AG08395 (cell line): ENCODE measurements at places on chromosomes 2 and 18.

DNA sequence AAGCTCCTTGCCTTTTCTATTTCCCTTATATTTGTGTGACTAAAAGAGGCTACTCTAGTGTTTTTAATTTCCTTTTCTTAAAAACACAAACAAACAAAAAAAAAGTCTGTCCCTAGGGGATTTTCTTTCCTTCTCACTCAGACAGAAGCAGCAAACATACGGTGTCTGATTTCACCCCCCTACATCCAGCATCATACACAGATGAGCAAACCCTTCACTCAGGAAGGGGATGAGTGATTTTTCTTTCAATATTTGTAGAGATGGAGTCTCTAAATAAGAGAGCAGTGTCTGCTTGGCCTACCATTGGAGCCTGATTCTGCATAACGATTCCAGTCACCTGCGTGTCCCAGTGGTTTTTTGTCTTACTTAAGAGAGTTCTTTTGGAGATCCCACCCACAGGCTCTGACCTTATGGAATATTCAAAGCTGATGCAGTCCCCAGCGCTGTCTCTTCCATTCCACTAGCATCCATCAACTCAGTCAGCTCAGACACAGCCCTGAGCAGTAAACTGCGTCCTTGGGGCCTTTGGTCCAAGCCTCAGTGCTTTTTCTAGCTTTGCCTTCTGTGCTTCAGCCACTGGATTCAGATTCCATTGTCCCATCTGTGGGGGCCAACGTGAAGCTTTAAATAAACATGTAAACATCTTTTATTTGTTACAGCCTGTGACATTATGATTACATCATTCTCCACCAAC, 52.6 kb upstream of the TPO start:
- no peak for DNase-seq

GRCh38 chr2:158994920-158995676, 26.7 kb downstream of the TANC1 start:
- DNase-seq, result peak; percentile 43

DNA sequence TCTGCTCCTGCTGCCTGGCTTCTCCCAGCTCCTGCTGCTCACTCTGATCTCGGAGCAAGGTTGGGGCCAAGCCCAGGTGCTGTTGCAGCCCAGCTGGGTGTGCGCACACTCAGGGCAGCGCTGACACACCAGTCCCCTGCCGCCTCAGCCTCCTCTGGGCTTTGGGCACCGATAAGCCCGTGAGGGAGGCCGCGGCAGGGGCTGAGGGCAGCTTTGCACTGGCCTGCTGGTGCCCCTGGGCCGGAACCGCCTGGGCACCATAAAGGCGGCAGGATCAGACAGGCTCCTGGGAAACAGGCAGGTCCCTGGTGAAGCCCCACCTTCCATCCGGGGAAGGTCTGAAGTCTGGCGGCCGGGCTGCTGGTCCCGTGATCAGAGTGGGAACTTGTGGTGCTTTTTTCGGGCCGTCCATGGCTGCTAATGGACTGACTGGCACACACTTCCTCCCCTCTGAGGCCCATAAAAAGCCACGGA, 14.1 kb upstream of the EML6 start:
- no peak for DNase-seq

- no peak for DNase-seq
Observed at GRCh38 chr2:204947405-204947804, 402.1 kb downstream of the PARD3B start.

DNA sequence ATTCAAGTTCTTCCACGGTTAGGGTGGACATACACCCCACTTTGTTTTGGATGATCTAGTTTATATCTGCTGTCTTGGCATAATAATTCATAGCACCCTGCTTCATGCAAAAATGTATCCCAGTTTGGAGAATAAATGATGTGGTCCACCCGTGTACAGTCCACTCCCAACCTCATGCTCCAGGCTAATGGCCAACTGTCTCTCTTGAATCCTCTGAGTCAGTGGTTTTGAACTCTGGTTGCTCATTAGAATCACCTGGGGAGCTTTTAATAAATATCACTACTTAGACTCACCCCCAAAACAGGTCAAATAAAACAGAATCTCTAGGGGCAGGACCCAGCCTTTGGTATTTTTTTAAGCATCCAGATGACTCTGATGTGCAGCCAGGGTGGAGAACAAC, 78.5 kb downstream of the SDC1 start:
- no peak for DNase-seq

GRCh38 chr2:198297350-198297749, 493.0 kb downstream of the PLCL1 start:
- DNase-seq, result no peak

DNA sequence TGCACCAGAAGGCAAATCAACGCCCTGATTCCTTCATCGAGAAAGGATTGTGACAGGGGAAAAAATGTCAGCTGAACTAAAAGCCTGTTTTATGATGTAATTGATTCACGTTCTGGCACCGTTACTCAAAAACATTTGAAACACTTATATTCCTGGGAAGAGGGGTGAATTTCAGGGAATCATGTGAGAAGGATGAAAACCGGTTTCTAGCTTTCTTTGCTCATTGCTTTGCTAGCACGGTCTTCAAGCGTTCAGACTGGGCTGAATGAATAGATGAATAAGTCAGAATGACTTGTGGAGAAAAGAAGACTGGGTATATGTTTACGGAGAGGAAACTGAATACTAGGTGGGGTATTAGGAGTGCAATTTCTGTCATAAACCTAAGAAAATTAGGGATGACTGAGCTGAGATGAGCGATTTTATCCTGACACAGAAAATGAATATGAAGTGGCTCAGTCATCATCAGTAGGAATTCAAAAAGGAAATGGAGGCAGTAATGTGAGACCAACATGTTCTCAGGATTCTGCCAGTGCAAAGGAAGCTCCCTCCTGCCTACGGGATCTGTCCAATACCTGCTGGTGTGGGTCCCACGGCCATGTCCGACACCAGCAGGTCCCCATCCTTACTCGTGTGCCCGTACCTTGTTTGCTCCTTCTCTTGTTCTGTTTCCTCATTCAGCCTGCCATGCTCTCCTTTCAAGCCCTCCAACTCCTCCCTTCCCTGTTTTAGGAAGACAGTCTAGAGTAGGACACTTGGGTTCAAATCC, 124.7 kb upstream of the ARL5A start:
- DNase-seq, result no peak

GRCh38 chr18:3839581-3839981, 389.6 kb downstream of the TGIF1 start:
- DNase-seq, result no peak

DNA sequence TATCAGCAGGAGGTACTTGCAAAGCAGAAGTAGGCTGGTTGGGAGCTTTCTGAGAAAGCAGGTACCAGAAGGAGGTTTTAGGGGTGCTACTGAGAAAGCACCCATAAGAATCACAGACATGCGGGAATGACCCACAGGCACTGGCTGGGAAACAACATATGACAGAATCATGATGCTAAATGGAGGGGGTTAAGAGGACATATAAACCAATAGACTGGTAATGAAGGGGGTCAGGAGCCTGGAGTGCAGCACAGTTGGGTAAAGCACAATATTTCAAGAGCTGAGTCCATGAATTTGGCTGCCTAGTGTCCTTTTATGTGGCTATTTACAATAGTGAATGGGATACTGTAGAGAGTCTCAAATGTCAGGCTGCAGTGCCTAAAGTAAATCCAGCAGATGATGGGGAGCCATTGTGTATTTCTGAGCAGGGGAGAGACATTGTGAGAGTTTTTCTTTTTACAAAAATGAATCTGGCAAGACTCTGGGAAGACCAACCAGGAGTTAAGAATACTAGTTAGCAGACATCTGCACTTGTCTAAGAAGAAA, 27.6 kb upstream of the GMCL1 start:
- DNase-seq, result no peak

DNA sequence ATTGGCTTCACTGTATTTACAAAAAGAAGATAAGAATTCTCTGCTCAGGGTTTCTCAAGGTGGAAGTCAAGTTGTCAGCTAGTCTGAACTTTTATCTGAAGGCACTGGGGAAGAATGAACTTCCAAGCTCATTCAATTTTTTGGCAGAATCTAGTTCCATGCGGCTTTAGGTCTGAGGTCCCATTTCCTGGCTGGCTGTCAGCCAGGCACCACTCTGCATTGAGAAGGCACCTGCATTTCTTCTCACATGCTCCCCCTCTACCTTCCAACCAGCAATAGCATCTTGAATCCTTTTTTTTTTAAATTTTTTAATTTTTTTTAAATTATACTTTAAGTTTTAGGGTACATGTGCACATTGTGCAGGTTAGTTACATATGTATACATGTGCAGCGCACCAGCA, 46.2 kb upstream of the RPE start:
- no peak for DNase-seq

GRCh38 chr2:81895620-81896250, 1591.2 kb upstream of the LRRTM1 start:
- DNase-seq, result no peak

DNA sequence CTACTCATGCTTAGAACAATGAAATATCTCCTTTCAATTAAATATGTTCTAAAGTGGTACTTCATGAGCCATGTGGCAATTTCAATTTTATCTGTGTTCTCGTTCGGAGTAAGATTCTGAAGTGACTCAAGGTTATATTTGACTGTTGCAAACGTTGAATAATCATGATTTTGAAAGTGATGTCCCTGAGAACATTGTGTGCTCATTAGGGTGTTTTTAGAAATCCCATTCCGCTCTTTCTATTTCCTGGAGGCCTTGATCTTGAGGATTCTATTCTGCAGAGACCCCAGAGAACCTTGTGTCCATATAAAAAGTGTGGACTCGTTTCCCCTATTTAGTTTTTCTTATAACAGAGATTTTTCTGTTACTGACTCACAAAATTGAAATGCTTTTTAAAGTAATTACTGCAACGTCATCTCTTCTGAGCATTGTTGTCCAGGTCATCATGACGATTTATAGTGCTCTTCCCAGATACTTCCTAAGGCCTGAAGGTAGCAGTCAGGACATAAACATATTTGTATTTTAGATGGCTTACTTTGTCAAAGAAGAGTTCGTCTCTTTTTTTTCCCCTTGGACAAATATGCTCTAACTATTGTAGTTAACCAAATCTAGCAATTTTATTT, 27.2 kb downstream of the IL1R2 start:
- no peak for DNase-seq

DNA sequence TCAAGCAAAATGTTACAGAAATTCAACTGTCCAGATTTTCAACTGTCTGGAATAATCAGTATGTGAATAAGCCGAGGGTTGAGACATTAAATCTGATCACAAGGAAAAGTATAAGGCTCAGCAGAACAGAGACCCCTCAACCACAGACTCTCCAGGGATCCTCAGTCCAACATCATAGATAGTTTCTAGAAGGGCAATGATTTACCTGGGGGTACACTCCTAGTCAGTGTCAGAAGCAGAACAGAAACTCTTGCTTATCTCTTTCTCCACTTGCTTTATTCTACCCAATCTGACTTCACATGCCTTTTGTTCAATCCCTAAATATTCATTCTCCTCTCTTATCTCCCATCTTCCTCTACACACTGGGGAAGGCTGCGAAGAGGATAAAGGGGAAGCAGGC, 36.4 kb downstream of the ICOS start:
- no peak for DNase-seq

GRCh38 chr2:108029496-108029895, 43.2 kb downstream of the SLC5A7 start:
- no peak for DNase-seq

GRCh38 chr2:133790711-133791110, 222.4 kb upstream of the NCKAP5 start:
- DNase-seq, result peak; percentile 41

GRCh38 chr2:59019566-59020159, 778.5 kb upstream of the FANCL start:
- no peak for DNase-seq

- DNase-seq, result peak; percentile 50
Observed at GRCh38 chr18:26547646-26548414, 523 bp downstream of the KCTD1 start.

DNA sequence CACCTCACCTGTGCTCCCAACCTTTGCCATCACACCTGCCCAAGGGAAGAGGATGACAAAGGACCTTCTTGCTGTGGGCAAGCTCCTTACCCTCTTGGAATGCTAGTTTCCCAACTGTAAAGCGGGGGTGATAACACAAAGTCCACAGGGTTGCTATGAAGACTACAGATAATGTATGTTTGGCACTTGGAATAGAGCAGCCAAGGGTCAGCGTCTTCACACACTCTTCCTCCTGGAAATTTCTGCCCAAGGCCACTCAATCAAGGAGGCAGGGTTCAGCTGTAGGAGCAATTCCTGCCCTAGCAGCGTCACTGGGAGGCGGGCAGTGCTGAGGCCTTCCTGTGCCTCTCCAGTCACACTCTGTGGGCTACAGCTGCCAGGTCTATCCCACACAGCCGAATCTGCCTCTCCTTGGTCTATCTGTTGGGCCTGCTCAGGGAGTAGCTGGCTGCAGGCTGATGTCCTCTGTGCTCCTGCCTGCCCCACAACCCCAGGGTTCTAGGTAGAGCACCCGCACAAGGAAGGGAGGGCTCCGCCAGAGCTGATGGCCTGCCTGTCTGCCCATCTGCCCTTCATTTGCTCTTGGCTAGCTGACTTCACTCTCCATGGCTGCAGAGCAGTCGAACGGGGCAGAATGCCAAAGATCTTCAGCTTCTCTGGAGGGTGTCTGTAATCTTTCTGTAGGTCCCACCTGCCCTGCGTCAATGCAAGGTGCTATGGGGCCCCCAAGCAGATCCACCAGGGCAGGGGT, 91.9 kb downstream of the MRO start:
- no peak for DNase-seq

DNA sequence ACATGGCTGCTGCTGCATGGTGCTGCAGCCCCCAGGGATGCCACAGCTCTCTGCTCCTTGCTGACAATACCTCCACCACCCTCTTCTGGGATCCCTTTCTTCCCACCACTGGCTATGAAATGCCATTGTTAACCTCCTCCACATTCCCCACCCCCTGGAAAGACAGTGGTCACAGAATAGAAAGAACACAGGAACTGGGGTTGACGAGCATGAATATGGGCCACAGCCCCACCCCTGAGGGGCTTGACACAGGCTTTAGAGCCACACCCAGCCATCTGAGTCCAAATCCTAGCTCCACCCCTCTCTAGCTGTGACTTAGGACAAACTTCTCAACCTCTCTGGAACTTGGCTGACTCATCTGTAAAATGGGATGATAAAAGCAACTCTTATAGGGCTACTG, 47.3 kb downstream of the TMEM163 start:
- no peak for DNase-seq

DNA sequence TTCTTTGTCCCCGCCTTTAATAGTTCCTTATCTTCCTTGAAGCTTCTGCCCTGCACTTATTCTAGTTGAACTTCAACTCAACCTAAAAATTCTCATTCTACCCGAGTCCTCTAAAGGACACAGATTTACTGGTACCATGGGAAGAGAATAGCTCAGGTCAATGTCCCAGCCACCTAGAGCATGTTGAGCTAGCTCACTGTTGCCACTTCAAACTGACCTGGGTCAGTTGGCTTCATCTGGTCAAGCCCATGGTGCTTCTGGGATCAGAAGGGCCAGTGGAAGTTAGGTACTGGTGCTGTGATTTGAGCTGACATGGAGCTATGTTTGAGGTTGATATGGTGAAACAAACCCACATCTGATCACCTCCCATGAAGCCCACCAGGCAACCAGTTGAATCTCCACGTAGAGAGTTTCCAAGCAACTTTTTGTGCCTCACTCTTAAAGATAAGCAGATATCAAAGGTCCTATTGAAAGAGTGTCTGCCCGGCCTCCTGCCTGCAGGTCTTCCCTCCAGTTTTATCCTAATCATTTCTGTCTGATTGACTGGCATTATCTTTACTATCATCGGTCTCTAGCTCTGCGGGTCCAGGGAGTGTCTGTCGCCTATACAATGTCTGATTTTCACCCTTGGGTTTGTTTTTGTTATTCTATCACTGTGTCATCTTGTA, 17.2 kb downstream of the GREB1 start:
- no peak for DNase-seq

- peak; percentile 55 for DNase-seq
Observed at GRCh38 chr2:11411768-11412448, 54.1 kb downstream of the E2F6 start.

GRCh38 chr18:78733762-78734613, 245.6 kb upstream of the SALL3 start:
- no peak for DNase-seq
